ENCODE measurements at places on chromosomes 2 and 18. TPM values are rescaled to one million over a fixed set of nuclear protein-coding genes. Genes with fewer than 3 reads are reported as not detected.

Gene CHN1
- 17.3 TPM for total RNA-seq

Gene TCF4
- total RNA-seq, result 0.87 TPM

Gene KLHL41
- 0.13 TPM for total RNA-seq

Gene CCDC148
- total RNA-seq, result 0.45 TPM

Gene LIPG
- 0.34 TPM for total RNA-seq

Gene ABCG5
- total RNA-seq, result not detected

Gene UGT1A3
- 0.13 TPM for total RNA-seq

Gene DNAJC5G
- not detected for total RNA-seq

Gene PLB1
- 2.6 TPM for total RNA-seq

Gene MEIS1
- 2.2 TPM for total RNA-seq

Gene GREB1
- 2.6 TPM for total RNA-seq
